Activated CD8-positive, alpha-beta memory T cell treated with anti-CD3 and anti-CD28 coated beads, Interleukin-2, amount 50 U/mL, for 48 hours (primary cell): ENCODE measurements at places on chromosomes 4 and X.

GRCh38 chr4:30769093-30769492, 48.9 kb downstream of the PCDH7 start:
- DNase-seq, result no peak

- DNase-seq, result no peak
These were observed 28.5 kb downstream of the PHEX start for GRCh38 chrX:22060415-22061280.

DNA sequence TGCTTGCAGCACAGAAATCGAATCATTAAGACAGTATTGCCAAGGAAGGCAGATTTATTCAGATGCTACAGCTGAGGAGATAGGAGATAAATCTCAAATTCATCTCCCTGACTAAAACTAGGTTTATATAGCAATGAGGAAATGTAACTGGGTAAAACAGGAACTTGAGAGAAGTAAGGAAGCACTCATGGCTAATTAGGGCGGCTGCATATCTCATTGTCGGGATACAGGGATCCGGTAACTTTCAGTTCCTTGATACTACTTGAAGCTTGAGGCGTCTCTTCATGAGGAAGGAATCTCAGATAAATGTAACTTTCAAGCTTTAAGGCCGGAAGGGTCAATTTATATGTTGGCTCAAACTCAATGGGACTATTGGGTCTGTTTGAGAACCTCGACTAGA, 129.2 kb upstream of the WDR1 start:
- DNase-seq, result no peak

GRCh38 chr4:115113506-115114106, at the start of gene NDST4:
TSS of gene NDST4 (minus strand) at chr4:115113620. CDS start at chr4:115077036, 36,584 bp downstream.
- DNase-seq, result no peak

- DNase-seq, result no peak
These were observed 28.3 kb downstream of the AGTR2 start for GRCh38 chrX:116198810-116199209.
